ENCODE measurements at places on chromosomes 6 and 20.

DNA sequence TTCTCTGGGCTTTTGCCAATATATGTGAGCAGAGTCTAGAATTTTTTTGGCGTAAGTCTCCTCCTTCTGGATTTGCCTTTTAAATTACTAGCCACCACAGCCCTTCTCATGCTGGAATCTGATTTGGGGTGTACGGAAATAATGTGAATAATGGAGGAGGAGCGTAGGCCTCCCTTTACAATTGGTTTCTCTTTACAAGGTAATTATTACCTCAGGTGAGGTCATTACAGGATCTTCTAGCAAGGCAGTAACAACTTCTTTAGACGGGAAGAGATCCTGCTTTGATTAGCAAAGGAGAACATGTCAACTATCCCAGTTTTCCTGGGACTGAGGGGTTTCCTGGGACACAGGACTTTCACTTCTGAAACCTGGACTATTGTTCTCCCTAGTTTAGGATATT is 8.9 kb downstream of the RWDD2A start:
- no peak for DNase-seq

GRCh38 chr6:38113825-38114576 is 294.5 kb downstream of the ZFAND3 start:
- no peak for DNase-seq

DNA sequence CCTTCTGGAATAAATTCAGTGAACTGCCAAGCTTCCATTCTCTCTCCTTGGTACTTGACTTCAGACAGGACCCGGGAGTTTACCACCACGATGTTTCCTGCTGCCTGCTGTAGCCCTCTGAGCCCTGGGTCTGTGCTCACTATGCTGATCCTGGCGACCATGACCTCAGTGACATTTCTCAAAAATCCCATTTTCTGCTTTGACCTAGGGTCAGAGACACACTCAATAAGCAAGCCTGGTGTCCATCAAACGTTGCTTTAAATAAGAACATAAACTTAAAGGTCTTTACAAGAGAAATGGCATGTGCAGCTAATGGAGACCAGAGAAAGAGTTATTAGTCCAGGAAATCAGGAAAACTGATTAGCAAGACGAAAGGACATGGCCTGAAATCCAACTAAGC is 509.7 kb upstream of the SULF2 start:
- DNase-seq, result no peak

- DNase-seq, result no peak
These were observed 144.7 kb downstream of the ERMARD start for GRCh38 chr6:169895926-169896761.

DNA sequence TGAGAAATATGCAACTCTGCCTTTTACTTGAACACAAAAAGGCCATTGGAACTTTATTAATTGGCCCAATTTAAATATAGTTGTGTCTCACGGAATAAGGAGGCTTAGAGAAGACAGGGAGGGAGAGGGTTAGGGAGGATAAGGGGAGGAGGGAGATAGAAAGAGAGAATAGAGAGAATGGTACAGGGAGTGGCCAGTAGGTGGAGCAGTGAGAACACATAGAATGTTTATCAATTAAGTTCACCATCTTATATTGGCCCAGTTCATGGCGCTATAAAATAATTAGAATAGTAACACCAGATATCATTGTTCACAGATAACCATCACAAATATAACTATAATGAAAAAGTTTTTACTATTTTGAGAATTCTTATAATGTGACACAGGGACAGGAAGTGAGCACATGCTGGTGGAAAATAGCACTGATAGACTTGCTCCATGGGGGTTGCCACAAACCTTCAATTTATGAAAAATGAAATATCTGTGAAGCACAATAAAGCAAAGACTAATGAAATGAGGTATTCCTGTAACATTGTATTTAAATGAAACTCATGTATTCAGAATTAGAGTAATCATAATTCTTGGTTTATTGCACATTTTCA is 374.1 kb upstream of the MANEA start:
- DNase-seq, result no peak
